ENCODE measurements at places on chromosomes 6 and 20.

DNA sequence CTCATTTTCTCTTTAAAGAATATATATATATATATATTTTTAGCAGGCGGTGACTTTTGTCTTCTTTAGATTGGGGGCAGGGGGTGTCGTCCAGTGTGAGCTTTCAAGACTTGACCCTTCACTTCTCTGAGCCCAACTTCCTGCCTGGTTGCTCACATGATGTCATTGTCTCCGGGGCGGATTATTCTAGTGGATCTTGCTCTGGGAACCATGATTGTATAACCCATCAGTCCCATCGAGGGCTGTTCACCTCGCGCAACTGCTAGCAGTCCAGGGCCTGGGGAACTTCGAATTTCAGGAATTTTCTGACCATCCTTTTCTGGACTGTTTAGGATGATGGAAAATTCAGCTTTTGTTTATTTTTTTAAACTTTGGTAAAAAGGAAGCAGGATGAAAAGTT is 1.0 kb downstream of the IGF2R start:
- DNase-seq = peak; percentile 68

GRCh38 chr20:49452011-49452482 is 30.4 kb downstream of the KCNB1 start:
- DNase-seq = peak; percentile 13

DNA sequence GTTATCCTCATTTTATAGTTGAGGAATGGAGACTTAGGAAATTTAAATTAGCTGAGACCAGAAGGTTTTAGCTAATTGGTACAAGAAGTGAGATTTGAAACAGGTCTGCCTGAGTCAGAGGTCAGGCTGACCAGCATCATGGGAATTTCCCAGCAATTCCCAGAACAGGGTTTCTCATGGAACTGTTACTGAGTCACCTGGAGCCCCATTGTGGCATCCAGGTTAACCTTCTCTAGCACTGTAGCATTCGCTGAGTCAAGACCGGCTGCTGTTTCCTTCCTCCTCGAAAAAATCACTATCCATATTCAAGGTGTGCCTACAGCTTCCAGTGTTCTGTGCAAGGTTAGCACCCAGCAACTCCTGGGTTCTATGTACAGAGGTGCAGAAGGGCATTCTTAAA is 238.0 kb upstream of the MAN1A1 start:
- DNase-seq = peak; percentile 65

DNA sequence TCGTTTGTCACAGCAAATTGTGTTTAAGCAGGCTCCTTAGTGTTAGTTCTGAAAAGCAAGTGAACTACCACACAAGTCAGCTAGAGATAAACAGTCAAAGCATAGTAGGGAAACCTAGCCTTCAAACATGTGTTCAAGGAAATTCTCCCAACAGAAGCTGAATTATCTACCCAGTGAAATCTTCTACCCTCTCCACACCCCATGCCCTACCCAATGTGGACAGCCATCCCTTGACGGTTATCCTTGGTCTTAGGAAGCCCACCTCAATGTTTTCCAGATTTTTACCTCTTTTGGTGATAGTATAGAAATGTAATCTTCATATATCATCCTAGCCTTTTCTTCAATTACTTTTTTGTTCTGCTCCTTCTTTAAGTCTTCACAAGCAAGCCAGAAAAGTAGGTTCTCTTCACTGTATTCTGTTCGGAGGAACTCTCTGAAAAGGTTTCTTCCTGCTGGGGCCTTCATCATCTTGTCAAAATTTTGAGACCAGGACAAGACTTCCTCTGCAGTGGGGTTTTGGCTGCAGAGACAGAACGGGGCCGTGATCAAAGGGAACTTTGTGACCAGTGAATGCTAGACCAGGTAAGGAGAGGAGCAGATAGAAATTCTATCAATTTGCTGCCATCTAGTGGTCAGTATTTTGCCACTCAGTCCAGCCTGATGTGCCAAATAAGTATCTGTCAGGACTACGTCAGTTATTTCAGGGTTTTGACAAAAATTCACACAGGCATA is 21.6 kb upstream of the MTRF1L start:
- DNase-seq = peak; percentile 26

DNA sequence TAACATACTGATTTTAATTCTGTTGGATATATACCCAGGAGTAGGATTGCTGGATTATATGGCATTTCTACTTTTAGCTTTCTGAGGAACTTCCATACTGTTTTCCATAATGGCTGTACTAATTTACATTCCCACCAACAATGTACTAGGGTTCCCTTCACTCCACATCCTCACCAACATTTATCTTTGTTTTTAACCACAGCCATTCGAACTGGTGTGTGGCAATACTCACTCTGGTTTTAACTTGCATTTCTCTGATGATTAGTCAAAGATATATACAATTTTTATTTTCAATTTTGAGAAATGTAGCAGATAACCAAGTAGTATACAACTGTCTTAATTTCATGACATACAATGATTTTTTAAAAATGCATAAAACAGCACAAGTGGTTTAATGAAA is 30.3 kb upstream of the ADGRG6 start:
- no peak for DNase-seq

- no peak for DNase-seq
Measured at GRCh38 chr20:32507998-32508774, 76.9 kb downstream of the NOL4L start.

DNA sequence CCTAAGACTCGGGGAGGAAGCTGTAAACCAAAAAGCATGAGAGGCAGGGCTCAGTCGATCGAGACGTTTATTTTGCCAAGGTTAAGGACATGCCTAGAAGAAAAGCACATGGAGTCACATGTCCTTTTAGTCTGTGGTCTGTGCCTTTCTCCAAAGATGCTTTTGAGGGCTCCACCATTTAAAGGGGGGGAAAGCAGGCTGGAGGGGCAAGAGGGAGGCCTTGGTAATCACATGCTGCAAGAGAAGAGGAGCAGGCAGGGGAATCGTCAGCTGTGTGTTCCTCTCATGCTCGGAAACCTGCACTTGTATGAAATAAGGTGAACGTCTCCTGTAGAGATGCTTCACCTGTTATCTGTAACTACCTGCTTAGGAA is 9.1 kb upstream of the YTHDF1 start:
- DNase-seq = peak; percentile 8

GRCh38 chr6:30799210-30799609 is 54.9 kb upstream of the IER3 start:
- no peak for DNase-seq

GRCh38 chr6:6775074-6775473 is 186.6 kb downstream of the LY86 start:
- no peak for DNase-seq

DNA sequence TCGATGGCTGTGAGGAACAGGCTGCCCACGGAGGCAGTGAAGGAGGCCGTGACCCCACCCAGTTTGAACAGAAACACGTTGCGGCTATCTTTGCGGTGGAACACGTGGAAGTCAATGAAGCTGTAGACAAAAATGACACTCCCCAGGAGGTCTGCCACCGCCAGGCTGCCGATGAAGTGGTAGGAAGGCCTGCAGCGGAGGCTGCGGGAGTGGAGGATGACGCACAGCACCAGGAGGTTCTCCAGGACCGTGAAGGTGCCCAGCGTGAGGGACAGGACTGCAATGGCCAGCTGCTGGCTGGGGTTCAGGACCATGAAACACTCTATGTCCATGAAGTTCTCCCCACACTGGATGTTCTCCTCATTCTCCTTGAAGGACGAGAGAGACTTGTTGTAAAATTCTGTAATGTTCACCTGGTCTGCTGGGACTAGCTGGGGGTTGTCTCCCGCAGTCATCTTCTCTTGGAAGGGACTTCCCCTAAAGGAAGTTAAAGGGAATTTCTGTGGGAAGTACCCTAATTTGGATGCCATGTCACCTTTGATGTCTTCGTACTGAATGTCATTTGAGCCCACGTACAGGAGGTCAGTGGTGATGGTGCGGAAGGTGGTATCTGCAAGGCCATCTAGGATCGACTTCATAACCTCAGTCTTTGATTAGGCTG is 21.4 kb downstream of the CNR1 start:
- no peak for DNase-seq

DNA sequence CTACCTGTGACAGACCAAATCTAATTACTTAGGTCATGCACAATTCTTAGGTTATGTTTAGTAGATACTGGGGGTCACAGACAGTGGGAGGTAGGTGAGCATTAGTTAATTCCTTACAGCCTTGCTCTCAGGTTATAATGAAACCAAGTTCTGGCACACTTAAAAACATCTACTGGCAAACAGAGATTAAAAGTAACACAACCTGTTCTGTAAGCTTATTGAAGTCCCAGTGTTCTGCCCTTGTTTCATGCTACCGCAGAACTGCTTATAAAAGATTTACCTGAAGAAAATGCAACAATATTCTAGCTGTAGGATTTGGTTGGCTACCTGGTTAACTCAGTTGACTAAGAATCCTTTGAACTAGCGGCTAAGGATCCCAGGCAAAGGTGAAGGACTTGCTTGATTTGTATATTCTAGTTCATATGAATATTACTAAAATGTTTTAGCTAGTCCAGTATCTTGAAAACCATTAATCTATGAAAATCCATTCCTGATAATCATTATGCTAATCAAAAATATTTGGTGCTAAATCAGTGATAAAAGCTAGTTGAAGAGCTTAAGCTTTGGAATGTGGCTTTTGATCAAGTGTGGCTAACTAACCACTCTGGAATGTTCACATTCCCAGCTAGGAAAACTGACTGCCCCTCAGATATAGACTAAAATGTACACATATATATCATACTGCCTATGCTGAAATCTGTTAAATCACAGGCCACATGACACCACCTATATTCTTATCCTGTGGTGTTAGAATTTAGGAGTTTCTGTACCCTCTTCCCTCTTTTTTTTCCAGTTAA is 7.2 kb downstream of the PEX3 start:
- peak; percentile 18 for DNase-seq

DNA sequence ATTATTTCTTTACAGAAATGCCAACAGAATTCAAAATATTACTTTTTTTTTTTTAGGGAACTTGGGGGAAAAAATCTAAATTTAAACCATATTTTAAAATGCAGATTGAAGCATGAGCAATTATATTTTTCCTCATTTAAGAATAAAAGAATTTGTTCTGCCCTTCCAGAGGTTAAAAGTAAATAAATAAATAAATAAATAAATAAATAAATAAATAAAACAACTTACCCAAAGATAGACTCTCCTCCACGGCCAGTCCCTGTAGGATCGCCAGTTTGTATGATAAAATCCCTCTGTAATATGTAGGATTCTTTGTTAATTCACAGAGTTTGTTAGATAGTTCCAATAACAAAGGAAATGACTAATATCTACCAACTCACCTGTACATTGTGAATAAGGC is 4.7 kb downstream of the PPIL4 start:
- DNase-seq = no peak
